Renal cortical epithelial cell (primary cell): ENCODE measurements at places on chromosomes 2 and 18.

DNA sequence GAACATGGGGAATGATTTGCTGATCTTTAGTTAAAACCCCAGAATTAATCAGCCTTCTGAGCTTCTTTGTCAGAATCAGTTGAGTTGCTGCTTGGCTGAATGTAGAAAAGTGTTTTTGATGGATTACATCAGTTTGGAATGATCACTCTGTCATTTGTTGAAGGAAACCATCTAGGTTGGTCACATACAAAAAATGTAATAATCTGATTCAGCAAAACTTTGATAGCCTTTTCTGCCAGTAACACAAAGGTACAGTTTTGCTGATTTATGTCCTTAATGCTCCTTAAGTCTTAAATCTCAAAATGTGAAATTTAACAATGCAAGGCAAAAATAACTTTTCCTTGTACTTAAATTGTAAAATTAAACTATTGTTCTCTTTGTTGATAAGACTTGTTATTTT is 74.3 kb downstream of the GALNT13 start:
- DNase-seq: no peak

- no peak for DNase-seq
These were observed 13.5 kb downstream of the NDUFV2 start for GRCh38 chr18:9115984-9116383.

DNA sequence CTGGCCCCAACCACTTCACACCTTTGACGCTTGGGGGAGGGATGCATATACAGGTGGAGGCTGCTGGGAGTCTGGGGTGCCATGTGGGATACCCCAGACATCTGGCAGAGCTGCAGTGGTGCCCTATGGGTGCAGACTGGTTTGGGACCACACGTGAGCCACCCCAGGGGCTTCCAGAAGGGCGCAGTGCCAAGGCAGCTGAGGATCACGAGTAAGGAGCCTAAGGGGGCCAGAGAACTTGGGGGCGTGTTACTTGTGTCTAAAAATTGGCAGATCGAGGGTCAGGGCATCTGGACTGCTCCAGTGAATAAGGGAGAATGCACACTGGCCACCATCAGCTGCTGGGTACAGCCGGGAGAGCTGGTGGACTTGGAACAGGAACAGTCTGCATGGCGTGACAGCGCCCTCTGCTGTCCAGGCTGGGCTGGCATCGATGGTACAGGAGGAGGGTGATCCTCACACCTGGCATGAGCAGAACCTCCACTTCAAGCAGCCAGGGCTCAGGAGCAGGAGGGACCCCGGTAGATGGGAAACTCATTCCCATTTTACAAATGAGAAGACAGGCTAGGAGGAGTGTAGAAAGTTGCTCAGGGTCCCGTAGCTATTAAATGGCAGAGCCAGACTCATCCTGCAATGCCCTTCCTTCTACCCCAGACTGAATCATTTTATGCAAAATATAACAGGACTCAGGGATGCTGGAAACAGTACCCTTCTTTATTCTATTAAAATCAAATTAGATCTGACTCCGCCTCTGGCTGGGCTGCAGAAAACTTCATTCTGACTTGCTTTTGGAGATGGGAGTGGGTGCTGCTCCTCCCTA is 60.4 kb downstream of the ATOH8 start:
- DNase-seq: peak; percentile 73

- no peak for DNase-seq
These were observed 53.1 kb upstream of the ABCA12 start for GRCh38 chr2:215191477-215191876.

DNA sequence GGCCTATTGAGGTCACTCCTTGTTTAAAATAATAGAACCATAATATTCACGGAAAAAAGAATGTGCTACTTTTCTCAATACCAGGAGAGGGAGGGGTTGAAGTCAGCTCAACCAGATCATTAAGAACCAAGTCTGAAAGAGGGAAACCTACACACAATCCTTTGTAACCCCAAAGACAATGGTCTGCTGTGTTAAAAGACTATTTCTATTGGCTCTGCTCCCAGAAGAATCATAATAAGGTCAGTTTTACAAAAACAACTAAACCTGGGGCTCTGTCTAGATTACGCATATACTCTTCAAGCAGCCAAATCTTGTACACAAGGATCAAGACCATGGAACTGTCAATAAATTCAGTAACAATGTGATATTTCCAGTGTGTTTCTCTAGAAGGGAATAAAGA is 177.2 kb upstream of the CRIM1 start:
- no peak for DNase-seq

- no peak for DNase-seq
These were observed 8.3 kb upstream of the ARHGEF4 start for GRCh38 chr2:130828461-130828860.

GRCh38 chr2:100186126-100186525 is 43.7 kb upstream of the AFF3 start:
- no peak for DNase-seq

DNA sequence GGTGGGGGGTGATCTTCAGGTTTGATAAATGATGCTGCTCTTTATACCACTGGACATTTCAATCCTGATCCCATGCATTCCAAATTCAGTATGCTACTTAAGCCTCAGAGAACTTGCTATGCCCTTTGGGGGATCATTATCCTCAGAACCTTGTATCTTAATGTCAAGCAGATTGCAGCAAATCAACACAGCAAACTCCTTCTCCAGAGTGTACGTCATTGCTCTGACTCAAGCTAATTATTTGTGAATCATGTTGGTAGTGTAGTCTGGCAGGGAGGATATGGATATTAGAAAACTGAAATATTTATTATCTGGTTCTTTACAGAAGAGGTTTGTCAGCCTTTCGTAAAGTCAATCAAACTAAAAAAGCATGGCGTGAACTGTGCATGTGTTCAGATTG is 562.5 kb upstream of the FAM98A start:
- DNase-seq: peak; percentile 32

DNA sequence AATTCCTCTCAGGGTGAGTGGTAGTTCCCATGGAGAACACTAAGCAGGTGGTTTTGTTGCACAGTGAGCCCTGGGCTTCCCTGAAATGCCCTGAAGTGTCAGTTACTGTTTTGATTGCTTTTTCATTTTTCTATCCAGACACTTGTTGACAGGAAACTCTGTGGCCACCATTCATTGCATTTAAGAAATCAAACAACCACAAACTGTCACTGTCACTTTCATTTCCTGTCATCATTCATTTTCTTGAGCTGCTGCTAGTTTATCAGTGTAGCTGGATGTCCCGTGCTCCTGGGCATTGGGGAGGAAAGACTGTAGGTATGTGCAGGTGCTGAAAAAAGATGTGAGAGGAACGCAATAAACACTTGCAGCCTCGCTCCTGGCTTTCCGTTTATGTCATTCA is 891.6 kb upstream of the ZEB2 start:
- DNase-seq: no peak

DNA sequence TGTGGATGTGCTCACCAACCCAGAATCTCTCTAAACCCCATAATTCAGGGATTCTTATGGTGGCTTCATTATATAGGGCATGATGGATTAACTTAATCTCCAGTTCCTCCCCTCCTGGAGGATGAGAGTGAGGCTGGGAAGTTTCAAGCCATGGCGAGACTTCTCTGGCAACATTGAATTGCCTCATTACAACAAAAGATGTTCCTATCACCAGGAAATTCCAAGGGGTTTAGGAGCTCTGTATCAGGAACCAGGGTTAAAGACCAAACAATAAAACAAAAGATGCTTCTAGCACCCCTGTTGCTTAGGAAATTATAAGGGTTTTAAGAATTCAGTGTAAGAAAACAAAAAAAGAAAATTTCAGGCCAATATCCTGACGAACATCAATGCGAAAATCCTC is 100.1 kb downstream of the NAB1 start:
- no peak for DNase-seq

DNA sequence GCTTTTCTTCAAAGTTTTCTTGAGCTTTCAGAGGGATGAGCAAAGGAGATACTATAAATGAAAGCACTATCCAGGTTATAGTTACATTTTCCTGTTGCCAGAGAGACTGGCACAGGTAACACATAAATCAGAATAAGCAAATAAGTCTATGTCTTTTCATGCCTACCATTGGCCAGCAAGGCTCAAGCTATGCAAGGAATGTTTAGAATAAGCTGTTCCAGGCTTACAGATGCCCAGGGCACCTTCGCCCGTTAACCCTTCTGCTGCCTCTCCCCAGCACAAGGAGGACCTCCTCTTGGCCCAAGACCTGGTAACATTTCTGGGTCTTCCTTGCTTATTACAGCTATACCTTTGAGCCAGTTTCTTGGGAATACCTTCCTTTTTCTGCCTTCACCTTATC is 233.7 kb upstream of the MEIS1 start:
- no peak for DNase-seq

GRCh38 chr2:194750926-194751325 is 906.1 kb upstream of the SLC39A10 start:
- no peak for DNase-seq

DNA sequence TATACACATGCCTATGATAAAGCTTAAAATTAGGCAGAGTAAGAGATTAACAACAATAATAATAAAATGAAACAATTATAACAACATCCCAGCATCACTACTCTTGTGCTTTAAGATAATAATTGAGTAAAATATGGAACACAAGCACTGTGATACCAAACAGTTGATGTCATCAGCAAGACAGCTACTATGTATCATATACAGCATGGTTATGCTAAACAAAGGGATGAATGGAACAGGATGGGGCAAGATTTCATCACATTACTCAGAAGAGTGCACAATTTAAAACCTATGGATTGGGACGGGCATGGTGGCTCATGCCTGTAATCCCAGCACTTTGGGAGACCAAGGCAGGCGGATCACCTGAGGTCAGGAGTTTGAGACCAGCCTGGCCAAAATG is 1221.0 kb downstream of the SUCLG1 start:
- no peak for DNase-seq

GRCh38 chr2:39837856-39838453 is 58.9 kb upstream of the THUMPD2 start:
- DNase-seq: peak; percentile 13

DNA sequence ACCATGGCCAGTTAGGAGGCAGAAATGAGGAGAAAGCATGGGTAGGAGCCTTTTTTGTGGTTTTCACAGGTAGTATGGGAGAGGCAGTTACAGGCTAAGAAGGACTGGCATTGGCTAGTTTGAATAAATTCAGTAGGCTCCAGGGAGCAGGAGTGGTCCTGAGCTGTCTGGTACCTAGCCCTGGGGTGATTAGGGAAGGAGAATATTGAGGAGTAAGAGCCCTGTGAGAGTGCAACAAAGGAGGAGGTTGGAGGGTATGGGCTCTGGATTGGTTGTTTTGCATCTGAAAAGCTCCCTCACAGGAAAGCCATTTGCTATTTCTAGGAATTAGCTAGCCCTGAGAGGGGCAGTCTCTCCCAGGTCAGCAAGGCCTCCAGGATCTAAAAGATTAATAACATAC is 13.3 kb upstream of the TCF7L1 start:
- DNase-seq: no peak

DNA sequence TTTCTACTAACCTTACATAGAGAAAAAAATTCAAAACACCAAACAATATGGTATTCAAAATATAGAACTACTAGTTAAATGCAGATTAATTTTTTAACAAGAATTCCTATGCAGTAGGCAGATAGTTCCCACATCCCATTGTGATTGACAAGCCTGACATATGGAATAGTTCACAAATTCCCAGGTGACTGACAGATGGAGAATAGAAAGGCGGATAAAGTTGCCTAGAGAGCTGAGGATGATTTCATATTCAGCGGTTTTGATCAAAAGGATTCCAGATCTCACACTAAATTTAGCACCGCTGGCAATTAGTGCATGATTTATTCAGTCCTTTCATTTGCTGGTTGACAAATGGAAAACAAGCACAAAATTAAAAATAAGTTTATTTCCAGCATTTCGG is 733.7 kb upstream of the POU3F3 start:
- no peak for DNase-seq
